Activated CD4-positive, alpha-beta T cell treated with anti-CD3 and anti-CD28 coated beads, Interleukin-2, amount 50 U/mL, for 16 hours (primary cell): ENCODE measurements at places on chromosomes 4 and X.

- no peak for DNase-seq
These were observed 207.7 kb downstream of the RCHY1 start for GRCh38 chr4:75306506-75306905.

GRCh38 chr4:113689394-113689793, 72.1 kb downstream of the CAMK2D start:
- DNase-seq, result no peak

GRCh38 chrX:12946406-12946805, 28.5 kb upstream of the TMSB4X start:
- DNase-seq, result no peak

- DNase-seq, result no peak
These were observed 444.2 kb downstream of the IDS start for GRCh38 chrX:149060921-149061320.

DNA sequence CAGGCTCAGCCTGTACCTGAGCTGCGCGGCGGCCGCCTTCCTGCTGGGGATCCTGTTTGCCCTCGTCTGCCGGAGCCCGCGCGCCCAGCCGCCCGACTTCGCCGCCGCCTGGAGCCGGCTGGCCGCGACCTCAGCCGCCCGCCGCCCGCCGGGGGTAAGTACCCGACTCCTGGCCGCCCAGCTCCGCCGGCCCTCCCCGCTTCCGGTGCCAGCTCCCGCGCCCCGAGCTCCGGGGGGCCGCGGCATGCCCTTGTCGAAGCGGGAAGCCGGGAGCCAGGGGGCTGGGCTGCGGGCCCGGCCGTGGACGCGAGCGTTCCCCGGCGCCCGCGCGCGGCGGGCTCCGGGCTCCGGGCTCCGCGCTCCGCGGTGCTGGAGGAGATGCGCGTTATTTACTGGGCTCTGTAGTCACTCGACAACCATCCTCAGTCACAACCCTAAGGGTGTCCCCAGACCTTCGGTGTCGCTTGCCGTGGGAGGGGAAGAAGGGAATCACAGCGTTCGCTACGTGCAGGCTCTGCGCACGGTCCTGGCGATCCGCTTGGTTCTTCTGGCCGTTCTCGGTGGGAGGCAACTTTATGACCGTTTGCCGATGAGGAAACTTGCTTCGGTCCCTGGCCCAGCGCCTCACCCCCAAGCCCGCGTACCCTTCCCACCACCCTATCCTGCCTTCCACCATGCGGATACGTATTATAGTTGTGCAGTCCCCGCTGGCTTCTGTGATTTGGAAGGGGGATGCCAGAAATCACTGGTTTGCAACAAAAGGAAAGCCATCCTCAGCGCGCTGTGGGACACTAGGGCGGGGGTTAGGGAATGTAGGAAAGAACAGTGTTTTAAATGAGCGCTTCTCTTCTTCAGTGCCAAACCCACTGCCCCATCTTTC, 944 bp downstream of the SNX25 start:
- peak; percentile 37 for DNase-seq

DNA sequence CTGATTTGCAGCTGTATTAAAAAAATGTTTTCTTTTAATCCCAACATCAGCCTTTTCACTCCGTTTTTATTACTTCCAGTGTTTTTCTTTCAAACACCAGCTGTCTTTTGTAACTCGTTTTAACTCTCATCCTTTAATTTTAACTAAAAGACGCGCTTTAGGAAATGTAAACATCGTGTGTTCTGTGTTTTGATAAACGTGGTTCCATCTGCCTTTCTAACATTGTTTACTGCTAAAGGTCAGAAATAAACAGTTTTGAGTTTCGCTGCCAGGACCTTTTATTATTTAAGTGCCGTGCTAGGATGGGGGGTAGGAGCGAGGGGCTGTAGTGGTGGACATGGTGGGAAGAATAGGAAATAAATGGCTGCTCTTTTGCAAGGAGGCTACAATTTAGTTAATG, 1.5 kb downstream of the N4BP2 start:
- DNase-seq, result no peak

DNA sequence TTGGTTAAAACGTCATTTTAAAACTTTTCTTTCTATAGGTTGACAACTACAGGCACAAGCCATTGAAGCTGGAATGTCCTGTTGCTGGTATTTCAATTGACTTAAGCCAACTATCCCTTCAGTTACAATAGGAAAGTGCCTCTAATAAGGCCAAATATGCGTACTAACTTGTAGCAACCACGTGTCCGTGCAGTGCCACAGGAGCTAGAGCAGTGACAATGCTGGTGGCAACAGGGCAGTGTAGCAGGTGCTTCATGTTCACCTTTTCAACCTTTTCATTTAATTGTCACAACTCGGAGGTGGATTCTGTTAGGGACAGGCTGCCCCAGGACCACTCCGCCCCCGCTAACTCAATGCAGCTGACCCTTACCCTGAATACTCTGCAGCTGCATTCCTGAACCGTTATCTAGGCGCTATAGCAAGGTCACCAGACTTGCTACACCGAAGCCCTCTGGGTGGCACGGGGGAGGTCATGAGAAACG, 37.7 kb downstream of the ERVMER34-1 start:
- DNase-seq, result peak; percentile 24

DNA sequence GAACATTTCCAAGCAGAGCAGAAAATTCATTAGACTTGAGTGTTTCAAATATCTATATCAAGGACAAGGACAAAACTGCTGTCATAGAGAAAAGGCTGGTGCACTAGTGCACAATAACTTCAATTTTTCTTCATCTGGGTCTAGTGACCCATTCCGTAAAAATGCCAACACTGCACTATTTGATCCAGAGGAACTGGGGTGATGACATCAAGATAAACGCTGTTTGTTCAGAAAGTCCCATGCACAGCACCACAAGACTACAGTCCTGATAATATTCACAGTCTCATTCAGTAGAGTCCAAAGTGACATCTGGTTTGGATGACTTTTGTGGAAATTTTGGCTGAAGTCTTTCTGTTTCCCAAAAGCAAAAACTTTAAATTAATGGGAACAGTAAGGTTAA, 303.5 kb upstream of the GALNT7 start:
- no peak for DNase-seq

- no peak for DNase-seq
These were observed 303.7 kb downstream of the ARHGAP24 start for GRCh38 chr4:85778632-85779131.

- DNase-seq, result peak; percentile 80
These were observed 309.4 kb downstream of the PPP3CA start for GRCh38 chr4:101037938-101038413.

GRCh38 chr4:6153874-6154273, 46.5 kb downstream of the JAKMIP1 start:
- no peak for DNase-seq

GRCh38 chrX:45801554-45801953, 600.9 kb upstream of the DIPK2B start:
- DNase-seq, result peak; percentile 62

GRCh38 chr4:99947608-99948007, 1.2 kb upstream of the DNAJB14 start:
- peak; percentile 2 for DNase-seq

DNA sequence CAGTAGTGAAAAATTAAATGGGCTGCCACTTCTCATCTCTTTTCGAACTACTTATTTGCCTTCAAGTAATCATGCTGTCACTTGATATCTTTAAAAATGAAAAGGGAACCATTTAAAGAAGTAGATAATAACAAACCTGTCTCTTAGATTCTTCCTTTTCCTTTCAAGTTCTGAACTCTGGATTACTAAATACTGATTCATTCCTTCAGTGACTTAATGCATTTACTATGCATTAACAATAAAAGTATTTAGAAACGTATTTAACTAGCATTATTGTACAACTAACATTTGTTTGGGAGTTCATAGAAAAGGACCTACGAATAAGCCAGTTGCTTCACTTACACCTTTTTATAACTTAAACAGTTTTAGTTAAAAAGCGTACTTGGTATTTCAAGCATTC, 61.1 kb upstream of the RAB33B start:
- DNase-seq, result no peak

- DNase-seq, result peak; percentile 24
These were observed 979 bp downstream of the RP2 start for GRCh38 chrX:46837558-46838485.

DNA sequence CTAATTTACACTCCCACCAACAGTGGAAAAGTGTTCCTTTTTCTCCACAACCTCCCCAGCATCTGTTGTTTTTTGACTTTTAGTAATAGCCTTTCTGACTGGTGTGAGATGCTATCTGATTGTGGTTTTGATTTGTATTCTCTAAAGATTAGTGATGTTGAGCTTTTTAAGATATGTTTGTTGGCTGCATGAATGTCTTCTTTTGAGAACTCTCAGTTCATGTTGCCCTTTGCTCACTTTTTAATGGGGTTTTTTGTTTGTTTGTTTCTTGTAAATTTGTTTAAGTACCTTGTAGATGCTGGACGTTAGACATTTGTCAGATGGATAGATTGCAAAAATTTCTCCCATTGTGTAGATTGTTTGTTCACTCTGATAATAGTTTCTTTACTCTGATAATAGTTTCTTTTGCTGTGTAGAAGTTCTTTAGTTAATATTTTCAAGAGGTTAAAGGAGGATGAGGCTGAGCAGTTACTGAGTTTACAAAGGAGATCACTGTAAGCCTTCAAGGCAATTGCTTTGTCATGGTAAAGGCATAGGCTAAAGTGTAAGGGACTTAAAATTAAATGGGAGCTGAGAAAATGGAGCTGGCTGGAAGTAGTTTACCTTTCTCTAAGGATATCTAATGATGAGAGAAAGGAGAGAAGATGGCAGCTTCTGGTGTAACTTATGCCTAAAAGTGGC, 323.4 kb downstream of the PCDH7 start:
- no peak for DNase-seq

- DNase-seq, result no peak
These were observed 8.5 kb downstream of the NKX3-2 start for GRCh38 chr4:13535708-13536361.

DNA sequence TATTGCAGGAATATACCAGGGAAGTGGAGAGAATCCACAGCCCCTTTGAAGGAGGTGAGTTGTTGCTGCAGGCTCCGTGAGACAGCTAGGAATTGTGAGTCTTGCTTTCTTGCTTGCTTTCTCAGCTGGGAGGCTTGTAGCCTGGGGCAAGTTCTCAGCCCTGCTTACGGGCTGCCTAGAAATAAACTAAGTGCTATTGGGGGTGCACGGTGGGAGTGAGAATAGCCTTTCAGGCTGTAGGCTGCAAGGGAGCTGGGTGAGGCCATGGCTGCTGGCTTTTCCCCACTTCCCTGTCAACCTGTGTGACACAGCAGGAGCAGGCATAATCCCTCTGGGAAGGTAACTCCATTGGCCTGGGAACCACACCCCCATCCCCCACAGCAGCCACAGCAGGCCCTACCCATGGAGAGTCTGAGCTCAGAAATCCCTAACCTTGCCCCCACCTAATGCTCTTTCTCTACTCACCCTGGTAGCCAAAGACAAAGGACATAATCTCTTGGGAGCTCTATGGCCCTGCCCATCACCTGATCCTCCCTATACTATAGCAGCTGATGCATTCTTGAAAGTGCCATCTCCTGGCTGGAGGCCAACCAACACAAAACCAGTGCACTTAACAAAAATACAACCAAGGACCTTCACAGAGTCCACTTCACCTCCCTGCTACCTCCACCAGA, 113.0 kb downstream of the MMRN1 start:
- DNase-seq, result no peak

GRCh38 chr4:41102414-41103092, 111.8 kb downstream of the APBB2 start:
- DNase-seq, result no peak

DNA sequence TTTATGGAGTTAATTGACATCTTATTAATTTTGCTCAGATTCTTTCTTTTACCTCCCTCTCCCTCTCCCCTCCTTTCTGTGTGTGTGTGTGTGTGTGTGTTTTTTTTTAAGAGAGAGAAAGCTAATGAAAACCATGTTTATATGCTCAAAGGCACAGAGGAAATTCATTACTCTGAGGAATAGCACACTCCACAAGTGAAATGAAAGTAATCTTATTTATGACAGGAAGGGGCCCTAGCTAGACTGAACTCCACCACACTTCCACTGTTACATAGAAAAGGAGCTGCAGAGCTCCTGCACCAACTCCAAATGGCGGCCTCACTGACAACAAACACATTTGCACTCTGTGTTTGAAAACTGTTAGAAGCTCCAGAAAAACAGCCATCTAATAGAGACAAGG, 150.6 kb downstream of the RASL11B start:
- DNase-seq, result peak; percentile 41

GRCh38 chr4:36323816-36324419, 42.5 kb downstream of the DTHD1 start:
- no peak for DNase-seq

DNA sequence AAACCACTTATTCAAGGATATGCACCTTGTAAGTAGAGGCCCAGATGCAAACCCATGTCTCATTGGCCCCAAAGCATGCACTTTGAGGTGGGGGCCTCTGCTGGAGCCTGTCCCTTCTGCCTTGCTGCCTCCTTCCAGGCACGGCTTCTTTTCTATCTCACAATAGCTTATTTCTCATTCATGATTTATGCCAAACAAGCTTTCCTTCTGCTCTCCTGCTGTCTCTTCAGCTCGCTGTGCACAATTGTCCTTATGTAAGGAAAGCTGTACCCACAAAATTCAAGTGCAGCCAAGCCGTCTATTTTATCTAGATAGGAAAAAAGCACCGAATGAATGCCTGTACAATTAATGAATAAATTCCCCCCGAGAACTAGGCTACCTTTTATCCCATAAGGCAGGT, 124.8 kb upstream of the PACRGL start:
- DNase-seq, result no peak

DNA sequence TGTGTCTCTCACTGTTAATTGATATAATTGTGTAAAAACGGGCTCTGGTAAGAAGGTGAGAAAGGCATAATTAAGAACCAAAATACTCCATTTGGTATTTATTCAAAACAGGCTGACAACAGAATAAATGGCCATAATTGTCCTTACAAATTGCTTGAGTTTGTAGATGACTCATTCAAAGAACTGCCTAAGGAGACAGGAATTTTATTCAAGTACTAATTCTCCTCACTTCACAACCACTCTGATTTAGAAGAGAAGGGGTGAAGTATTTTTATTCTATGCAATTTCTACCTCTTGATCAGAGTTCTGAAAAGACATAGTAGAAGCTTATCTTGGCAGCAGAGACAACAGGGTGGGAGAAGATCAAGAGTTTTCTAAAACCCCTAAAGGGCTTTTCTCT, 43.1 kb downstream of the ATP11C start:
- DNase-seq, result no peak

DNA sequence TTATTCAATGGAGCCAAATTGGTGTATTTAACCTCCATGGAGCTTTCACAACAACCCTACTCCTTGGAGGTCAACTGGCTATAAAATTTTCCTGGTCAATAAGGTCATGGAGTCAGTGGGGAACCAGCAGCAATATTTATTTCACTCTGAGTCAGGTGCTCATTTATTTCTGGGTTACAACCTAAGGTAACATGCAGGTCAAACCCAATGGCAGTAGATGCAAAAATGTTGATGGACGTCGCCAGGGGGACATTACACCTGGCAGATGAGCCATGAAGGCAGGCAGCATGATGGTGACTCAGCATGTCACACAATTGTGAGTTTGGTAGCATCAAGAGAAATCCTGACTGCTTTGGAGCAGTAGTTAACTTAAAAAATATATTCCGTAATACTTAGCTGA, 514.1 kb downstream of the IL15 start:
- no peak for DNase-seq

GRCh38 chrX:27976284-27976683, 5.0 kb downstream of the DCAF8L1 start:
- no peak for DNase-seq

- no peak for DNase-seq
These were observed 11.7 kb downstream of the ALB start for GRCh38 chr4:73415807-73416238.
